Uterine smooth muscle cell (primary cell): ENCODE measurements at places on chromosomes 1 and 21. TPM values are rescaled to one million over a fixed set of nuclear protein-coding genes. Genes with fewer than 3 reads are reported as not detected.

Gene EPHA2
- 30.3 and 38.4 TPM in 2 replicates for total RNA-seq

Gene IL12RB2
- not detected in 2 replicates for total RNA-seq

Gene WNT9A
- 0.62 and 0.77 TPM in 2 replicates for total RNA-seq

Gene FCRL6
- not detected in 2 replicates for total RNA-seq

Gene CYP2J2
- total RNA-seq = 0.12 and 0.33 TPM in 2 replicates

Gene SPRR2F
- not detected in 2 replicates for total RNA-seq

Gene EFNA1
- 0.22 and 0.75 TPM in 2 replicates for total RNA-seq

Gene CYP4Z1
- total RNA-seq = not detected in 2 replicates

Gene INSRR
- total RNA-seq = under 0.01 TPM in 1 of 2 replicates, not detected in the other

Gene SYT14
- total RNA-seq = 3.3 and 4.4 TPM in 2 replicates

Gene SERINC2
- 7.6 and 8.4 TPM in 2 replicates for total RNA-seq

Gene C1orf226
- total RNA-seq = 0.33 and 0.50 TPM in 2 replicates

Gene GBP7
- total RNA-seq = 0.12 TPM in 1 of 2 replicates, not detected in the other

Gene ATP1A4
- total RNA-seq = not detected in 2 replicates

Gene C1orf74
- 3.7 and 5.5 TPM in 2 replicates for total RNA-seq

Gene LCE3E
- not detected in 2 replicates for total RNA-seq

Gene C1orf210
- total RNA-seq = 0.11 TPM in 1 of 2 replicates, not detected in the other

Gene DCST2
- 0.11 TPM in 1 of 2 replicates, not detected in the other for total RNA-seq

Gene LRRN2
- total RNA-seq = under 0.01 TPM in 1 of 2 replicates, not detected in the other

Gene NHLH1
- total RNA-seq = not detected in 2 replicates
